Bone marrow (tissue), 2 donors: ENCODE measurements at places on chromosomes 11 and 22.
A peak's percentile ranks its signal among the peaks of the same experiment; 100 is the strongest.

DNA sequence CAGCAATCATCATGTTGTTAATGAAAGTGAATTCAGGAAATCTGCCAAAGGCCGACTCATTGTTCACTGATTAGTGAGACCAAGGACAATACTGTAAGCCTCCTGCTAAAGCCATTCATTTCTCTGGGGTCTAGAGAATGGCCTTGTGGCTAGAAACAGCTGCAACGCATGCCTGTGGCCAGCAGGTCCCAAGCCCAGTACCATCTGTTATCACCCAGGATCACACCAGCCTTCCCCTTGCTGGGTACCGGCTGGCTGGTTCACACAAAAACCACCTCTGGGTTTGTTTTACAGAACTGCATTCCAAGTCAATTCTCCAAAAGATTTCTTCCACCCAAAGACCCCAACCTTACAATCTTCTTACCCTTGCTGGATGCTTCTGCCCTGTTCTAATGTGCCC is 1.1 kb downstream of the PLAAT5 start:
- DNase-seq: no peak

GRCh38 chr11:8070417-8071115 is 10.4 kb upstream of the TUB start:
- DNase-seq: no peak

- DNase-seq: peak; percentile 41
Measured at GRCh38 chr11:83249972-83250593, 36.1 kb downstream of the CCDC90B start.

DNA sequence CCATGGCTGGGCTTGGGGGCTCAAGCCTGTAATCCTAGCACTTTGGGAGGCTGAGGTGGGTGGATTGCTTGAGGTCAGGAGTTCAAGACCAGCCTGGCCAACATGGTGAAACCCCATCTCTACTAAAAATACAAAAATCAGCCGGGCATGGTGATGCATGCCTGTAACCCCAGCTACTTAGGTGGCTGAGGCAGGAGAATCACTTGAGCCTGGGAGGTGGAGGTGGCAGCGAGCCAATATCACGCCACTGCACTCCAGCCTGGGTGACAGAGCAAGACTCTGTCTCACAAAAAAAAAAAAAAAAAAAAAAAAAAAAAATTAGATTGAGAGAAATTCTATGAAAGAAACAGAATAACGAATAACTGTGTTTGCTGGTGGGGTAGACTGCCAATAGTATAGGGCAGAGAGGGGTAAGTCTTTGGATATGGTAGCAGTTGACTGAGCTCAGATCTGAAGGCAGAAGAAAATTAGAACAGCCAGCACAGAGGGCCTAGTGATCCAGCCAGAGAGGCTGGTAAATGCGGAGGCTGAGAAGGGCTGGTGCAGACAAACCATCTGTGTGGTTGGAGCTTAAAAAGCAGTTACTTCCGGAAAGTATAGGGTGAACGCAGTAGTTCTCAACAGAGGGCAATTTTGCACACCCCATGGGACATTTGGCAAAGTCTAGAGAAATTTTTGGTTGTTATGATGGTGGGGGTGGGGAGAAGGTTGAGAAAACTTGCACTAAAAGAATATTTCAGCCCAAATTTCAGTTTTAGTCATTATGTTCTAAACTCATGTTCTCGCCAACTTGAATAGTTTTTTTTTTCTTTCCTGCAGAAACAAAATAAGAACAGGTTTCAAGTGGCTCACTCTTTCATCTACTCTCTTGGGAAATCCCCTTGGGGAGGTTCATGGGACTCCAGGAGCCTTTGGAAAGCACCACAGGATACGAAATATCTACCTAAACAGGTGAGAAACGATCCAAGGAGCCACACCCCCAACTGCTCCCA is 1.6 kb upstream of the HORMAD2 start:
- no peak for DNase-seq

DNA sequence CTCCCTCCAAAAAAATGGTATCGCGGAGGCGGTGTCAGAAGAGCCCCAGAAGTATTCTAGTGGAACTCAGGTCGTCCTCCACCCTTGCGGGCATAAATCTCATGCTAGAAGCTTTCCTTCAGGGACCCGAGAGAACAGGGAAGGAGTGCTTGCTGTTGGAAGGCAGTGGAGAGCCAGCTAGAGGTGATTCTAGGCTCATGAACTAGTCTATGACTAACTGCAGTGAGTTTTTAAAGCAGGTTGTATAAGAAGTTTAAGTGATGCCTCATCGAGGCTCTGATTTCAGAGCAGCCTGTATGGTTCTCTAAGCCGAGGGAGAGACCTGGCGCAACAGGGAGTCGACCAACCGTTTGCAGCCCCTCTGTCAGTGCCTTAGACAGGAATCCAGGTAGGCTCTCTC is 85.7 kb downstream of the TBC1D22A start:
- no peak for DNase-seq

GRCh38 chr22:46350121-46350520 is 14.6 kb downstream of the TRMU start:
- DNase-seq: no peak

DNA sequence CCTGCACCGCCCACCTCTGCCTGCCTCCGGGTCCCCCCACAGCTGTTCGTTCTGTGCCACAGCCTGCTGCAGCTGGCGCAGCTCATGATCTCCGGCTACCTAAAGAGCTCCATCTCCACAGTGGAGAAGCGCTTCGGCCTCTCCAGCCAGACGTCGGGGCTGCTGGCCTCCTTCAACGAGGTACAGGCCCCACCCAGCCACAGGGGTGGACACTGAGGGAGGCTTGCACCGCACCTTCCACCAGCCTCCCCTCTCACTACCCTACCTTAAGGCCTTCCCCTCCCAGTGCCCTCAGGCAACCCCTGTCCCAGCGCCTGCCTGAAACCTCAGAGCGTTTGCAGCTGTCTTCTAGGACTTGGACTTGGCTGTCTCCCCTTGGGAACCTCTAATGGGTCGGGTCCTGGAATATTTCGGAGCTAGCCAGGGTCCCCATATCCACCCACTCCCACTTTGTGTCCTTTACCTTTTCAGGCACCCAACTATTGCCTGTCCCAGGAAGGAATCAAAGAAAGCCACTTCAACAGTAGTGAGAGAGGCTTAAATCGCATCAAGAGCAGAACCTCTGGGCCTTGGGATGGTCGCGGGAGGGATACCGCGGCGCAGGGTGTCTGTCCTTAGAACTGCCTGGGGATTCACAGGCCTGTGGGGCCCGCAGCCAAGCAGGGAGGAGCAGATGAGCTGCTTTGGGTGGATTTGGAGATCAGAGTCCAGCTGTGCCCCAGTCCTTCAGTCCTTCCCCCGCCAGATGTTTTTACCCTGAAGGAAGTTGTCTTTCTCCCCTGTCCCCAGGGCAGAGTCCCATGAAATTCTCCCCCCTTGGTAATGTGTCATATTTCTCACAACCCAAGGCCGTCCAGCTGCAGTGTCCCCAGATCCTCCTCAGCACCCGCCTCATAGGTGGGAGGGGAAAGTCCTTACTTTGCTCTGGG is 13.3 kb downstream of the SLCO2B1 start:
- DNase-seq: no peak

DNA sequence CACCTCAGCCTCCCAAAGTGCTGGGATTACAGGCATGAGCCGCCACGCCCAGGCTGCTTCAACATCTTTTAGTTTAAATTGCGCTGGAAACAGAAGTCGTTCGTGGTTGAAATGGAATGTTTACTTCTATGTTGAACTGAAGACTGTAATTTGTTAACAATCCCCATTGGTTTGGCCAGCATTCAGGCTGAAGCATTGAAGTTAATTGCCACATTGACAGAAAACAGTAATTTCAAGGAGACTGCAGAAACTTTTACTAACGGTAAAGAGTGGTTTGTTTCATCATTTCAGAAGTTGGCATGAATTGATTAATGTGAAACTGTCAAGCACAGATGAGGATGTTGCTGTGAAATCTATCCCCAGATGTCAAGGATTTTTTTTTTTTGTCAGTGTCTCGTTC is 14.2 kb downstream of the AP5B1 start:
- no peak for DNase-seq

- no peak for DNase-seq
Measured at GRCh38 chr11:5443835-5444393, 2.6 kb upstream of the OR51I1 start.

- DNase-seq: no peak
Measured at GRCh38 chr22:27344546-27344945, 457.0 kb downstream of the MN1 start.
